NCI-H1694 treated with DMSO at 0.1 percent for 48 hours (cell line): ENCODE measurements at places on chromosomes 12 and 14.

DNA sequence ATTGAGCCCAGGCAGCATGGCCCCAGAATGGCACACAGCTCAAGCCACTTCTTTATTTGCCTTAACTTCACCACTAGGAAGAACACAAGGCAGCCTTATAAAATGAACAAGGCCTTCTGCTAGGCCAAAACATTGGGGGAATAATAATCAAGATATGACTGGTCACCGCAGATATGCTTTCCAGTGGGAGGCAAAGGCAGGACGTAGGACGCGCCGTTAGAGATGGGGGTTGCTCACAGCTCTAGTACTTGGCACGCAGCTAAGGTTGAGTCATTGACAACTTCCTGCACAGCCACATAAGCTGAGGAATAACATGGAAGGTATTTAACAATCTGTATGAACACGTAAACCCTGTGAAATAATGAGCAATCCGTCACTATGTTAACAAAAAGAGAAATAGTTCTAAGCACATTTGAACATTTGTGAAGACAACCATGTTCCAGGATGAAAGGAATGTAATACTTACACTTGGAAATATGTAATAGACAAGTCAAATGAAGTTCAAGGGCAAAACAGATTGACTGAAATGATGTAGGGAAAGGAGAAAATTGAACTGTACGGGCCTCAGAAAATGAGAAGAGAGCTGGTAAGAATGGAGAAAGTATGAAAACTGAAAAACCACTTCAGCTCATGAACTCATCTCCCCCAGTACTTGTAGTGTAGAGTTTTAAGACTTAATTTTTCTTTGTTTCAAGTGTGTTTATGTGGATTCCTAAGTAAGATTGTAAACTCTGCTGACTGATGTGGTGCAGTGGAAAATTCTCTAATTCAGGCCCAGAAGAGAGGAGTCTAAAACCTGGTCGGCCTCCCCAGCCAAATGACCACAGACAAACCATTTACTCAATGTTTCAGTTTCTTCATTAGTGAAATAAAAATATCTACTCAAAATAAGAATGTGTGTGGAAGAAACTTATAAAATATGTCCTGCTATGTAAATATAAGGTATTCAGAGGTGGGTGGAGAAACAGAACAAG is 59.3 kb upstream of the CCDC91 start:
- no peak for DNase-seq

GRCh38 chr12:58419905-58420304 is 478.5 kb downstream of the ATP23 start:
- no peak for DNase-seq

DNA sequence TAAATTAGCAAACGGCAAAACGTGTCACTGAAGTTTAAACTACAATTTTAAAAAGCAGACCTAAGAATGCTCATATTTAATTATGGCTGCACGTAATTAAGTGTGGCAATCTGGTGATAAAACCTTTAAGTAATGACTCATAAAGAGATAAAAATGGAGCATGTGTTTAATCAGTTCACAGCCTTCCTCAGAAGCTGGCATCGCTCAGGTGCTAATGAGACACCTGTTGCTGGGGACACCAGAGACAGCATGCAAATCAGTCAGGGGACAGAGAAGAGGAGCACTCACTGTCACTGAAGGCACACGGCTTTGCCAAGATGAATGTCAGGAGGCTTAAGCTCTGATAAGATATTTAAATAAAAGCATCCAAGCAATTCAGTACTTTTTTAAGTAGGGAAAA is 840.3 kb downstream of the GALC start:
- DNase-seq = peak; percentile 53

- DNase-seq = no peak
Observed at GRCh38 chr12:125568306-125568705, 503.1 kb downstream of the AACS start.

GRCh38 chr12:45725631-45726602 is 3.6 kb upstream of the ARID2 start:
- DNase-seq = peak; percentile 57
